ENCODE measurements at places on chromosomes 16 and 17. TPM values are rescaled to one million over a fixed set of nuclear protein-coding genes. Genes with fewer than 3 reads are reported as not detected.

GRCh38 chr16:868846-869822 lies 68.6 kb upstream of the GNG13 start:
- no peak for DNase-seq

DHODH gene
- 9.1 TPM for total RNA-seq

KRT17 gene
- total RNA-seq, result 276 TPM

PABPN1L gene
- total RNA-seq, result not detected

DNA sequence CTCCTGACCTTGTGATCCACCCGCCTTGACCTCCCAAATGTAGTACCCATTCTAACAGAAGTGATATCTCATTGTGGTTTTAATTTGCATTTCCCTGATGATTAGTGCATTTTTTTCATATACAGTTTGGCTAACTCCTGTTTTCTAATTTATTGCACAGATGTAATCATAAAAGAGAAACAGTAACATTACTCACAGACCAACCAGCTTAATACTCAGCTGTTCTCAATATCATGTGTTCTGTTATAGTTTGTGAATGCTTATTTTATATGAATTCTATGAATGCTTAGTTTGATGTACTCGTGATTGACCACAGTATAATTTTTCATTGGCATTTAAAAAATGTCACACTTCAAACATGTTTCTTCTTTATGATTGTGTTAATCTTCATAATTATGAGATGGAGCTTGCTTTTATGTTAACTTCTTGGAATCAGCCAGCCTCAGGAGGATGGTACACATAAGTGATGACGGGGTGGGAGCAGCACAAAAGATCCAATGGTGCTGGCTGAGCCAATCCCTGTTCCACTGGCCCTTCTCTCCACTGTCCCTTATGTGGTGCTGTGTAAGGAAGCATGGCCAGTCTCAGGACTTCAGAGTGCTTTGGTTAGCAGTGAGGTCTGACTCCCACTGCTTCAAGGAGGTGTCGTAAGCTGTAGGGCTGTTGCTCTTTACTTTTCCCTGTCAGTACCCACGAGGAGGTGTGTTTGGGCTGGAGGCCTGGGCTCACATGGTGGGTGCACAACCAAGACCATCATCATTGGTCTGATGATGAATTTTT lies 191.0 kb downstream of the SPECC1 start:
- no peak for DNase-seq

DNA sequence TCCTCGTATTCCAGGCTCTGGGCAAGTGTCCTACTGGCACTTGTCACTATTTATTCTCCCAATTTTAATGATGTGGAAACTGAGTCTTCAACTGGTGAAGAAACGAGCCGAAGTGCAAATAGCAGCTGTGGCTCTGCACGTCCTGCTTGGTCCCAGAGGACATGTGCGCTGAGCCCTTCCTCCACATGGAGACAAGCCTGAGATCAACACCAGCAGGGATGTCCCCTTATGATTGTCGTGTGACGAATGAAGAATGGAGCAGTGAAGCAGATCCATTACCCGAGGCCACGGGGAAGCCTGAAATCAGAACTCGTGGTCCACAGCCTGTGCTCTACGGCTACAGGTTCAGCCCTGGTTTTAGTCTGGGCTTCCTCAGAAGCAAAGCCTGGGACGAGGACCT lies 61.0 kb downstream of the FOXL1 start:
- DNase-seq, result no peak

- no peak for DNase-seq
These were observed 12.4 kb downstream of the METTL9 start for GRCh38 chr16:21611556-21612384.

HSD3B7 gene
- 3.8 TPM for total RNA-seq

UTS2R gene
- total RNA-seq, result not detected

UBALD2 gene
- total RNA-seq, result 15.9 TPM

GRCh38 chr16:15457958-15458357 lies 23.6 kb downstream of the BMERB1 start:
- DNase-seq, result no peak

DNA sequence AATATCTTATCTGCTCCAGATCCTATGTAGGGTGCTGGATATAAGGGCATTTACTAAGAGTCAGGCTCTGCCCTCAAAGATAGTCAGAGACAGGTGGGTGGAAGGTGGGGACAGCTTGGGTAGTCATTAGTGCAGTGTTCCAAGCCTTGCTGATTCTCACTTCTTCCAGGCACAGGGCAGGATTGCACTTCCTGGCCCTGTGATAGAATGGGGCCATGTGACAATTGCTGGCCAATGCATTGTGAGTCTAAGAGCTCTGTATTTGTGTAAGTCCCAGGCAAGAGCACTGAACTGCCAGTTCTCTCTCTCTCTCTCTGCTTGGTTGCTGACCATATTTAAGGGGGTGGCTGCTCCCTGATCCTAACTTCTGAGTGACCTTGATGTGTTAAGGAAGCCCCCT lies 112.1 kb downstream of the C16orf78 start:
- no peak for DNase-seq

GRCh38 chr16:67926181-67926750 lies 5.4 kb downstream of the CTRL start:
- DNase-seq, result peak; percentile 50

GRCh38 chr17:60165223-60165622 lies 15.4 kb downstream of the CA4 start:
- no peak for DNase-seq

GRCh38 chr16:10080051-10080772 lies 102.0 kb downstream of the GRIN2A start:
- DNase-seq, result peak; percentile 86

WNT9B gene
- total RNA-seq, result 0.06 TPM

GRCh38 chr16:55964923-55965475 lies 89.8 kb upstream of the CES5A start:
- DNase-seq, result no peak

- no peak for DNase-seq
These were observed 68.4 kb downstream of the ABCC1 start for GRCh38 chr16:16017812-16018211.

DNA sequence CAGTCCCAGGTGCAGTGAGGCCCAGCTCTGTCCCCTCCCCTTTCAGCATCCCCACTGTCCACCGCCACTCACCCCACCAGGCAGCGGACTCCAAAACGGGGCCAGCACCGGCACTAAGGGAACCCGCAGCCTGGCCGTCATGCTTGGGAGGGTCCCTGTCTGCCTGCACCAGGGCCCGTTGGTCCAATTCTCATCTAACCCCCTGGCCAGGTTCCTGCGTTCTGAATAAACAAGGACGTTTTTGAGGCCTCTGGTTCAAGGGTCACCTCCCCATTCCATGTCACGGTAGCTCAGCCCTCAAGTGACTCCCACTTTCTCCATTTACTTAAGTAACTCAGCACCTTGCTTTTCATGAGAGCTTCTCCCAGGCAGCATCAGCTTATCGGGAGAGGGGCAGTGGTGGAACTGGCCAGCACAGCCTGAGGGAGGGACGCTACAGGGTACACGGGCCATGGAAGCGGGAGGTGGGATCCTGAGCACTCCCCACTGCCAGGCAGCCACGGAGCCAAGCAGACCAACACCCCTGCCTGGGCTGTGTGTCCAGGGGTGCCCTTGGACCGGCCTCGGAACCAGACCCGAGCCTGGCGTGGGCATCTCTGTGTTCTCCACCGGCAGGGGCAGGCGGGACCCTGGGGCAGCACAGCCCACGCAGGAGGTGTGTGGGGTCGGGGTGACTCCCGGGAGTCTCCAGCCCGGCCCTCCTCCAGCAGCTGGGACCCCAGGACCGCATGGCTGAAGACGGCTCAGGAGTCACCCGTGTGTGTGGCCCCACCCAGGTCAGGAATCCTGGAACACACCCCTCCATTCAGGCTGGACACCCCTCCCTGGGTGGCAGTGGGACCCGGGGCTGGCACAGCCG lies 74.9 kb upstream of the GNG13 start:
- no peak for DNase-seq

GRCh38 chr16:21568502-21569189 lies 30.7 kb upstream of the METTL9 start:
- no peak for DNase-seq

- no peak for DNase-seq
These were observed 5.8 kb downstream of the PLEKHH3 start for GRCh38 chr17:42670789-42671657.

KRT15 gene
- 3.1 TPM for total RNA-seq

HOXB3 gene
- 1.3 TPM for total RNA-seq

KRT222 gene
- not detected for total RNA-seq

DNA sequence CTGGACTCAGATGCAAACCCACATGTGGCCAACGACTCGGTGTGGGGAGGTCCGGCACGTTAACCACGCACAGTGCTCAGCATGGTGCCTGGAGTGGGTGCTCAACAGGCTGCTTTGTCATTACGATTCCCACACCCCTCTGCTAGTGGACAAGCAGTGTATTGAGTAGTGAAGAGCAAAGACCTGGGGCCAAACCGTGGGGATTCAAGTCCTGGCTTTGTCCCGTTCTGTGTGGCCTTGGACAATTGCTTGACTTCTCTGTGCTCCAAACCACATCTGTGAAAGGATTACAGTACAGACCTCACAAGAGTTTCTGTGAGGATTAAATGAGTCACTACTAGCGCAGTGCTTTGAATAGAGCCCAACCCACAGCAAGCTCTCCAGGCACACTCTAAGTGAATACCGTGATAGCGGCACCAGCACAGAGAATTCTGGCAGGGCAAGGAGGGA lies 33.8 kb downstream of the TRPV2 start:
- no peak for DNase-seq

DNA sequence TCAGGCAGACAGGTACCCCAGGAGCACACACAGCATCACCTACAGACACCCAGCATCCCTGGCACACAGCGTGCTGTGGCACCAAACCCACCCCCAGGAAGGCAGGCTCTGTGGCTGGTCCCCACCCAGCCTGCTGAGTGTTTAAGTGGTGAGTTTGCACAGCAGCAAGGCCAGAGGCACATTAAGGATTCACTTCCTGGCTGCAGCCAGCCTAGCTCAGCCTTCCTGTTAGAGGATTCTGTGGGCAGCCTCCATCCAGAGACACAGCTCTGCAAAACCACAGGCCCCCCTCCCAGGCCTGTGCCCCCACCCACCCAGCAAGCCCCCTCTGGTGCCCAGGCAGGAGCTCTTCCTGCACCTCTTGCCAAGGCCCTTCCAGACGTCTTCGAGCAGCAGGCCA lies 36.1 kb upstream of the PHB1 start:
- peak; percentile 55 for DNase-seq

HERPUD1 gene
- 29.4 TPM for total RNA-seq

DNA sequence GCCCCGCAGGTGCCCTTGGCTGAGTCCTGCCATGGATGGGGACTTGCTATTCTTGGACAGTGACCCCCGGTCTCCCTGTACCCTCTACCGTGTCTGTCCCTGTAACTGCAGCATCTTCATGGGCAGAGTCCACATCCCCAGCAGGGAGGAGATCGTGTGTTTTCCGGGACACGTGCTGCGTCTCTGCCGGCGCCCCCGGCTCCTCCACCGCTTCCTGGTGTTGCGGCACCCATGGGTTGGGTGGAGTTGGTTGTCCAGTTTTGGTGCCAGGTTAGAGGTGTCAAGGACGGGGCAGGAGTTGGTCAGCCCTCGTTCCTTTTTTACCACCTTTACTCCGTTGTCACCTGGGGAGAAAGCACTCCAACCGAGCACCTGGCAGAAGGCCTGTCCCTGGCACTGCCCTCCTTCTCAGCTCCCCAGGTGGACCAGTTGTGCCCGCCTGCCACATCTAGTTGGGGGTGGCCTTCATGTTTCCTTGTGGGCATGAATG lies 20.0 kb downstream of the BAIAP2 start:
- DNase-seq, result no peak

DNA sequence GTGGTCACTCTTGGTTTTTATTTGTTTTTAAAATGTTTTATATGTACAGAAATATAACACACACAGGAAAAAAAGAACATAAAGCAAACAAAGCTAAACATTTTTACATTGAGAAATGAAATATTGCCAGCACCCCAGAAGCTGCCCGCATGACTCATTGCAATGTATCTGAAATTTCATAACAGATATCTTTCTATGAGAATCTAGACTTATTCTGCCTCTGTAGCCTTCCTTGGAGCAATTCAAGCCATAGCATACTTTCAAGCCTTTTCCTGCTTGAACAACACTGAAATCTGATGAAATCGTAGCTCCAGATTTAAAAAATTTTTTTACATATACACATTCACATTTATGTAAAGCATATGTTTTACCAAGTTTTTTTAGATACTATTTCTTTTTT lies 86.9 kb downstream of the RBBP6 start:
- no peak for DNase-seq
